ENCODE measurements at places on chromosomes 6 and 20.

GRCh38 chr6:18323935-18324705, 59.8 kb upstream of the DEK start:
- peak; percentile 66 for DNase-seq

DNA sequence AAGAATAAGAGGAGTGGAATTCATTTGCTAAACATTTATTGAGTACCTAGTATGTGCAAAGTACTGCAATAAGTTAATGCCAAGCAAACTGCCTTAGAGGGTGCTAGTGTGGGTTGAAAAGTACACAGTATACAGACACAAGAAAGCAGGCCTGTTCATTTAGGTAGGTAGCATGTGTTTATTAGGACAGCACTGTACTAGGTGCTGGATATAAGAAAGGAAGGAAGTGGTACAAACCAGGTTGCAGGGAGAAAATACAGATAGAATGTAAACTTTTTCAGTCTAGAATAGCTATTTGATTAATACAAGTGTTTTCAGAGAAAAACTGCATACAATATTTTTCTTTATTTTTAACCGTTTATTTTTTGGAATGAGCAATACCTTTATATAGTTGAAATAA, 68.1 kb downstream of the PHF20 start:
- DNase-seq = no peak

GRCh38 chr6:46651816-46652215, 802 bp downstream of the CYP39A1 start:
- DNase-seq = no peak

DNA sequence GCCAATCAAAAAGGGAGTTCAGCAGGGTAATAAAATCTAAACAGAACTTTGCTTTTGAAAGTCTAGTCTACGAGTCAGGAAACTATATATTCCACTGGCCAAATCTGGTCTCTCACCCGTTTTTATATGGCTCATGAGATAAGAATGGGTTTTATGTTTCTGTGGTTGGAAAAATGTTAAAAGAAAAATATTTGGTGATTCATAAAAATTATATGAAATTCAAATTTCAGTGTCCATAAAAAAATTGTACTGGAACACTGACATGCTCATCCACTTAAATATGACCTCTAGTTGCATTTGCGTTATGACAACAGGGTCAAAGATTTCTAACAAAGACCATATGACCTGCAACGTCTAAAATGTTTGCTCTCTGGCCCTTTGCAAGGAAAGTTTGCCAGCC, 22.3 kb upstream of the LAMP5 start:
- DNase-seq = no peak

DNA sequence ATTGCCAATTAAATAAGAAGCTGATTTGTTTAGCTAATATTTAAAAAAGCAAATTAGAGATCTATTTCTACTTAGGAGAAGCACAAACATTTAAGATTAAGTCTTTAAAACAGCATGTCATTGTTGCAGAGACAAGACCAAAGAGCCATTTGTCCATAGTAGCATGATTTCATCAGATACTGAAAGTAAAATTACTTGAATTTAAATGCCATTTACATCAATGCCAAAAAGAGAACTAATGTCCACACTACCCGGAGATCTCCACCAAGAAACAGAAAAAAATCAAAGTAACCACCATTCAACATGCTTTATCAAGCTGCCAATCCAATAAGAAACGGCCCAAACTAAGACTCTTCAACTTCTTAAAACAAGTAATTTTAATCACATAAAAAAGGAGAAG, 15.7 kb downstream of the AURKA start:
- DNase-seq = no peak

- no peak for DNase-seq
These were observed 138.3 kb upstream of the HMGN3 start for GRCh38 chr6:79372757-79373156.

DNA sequence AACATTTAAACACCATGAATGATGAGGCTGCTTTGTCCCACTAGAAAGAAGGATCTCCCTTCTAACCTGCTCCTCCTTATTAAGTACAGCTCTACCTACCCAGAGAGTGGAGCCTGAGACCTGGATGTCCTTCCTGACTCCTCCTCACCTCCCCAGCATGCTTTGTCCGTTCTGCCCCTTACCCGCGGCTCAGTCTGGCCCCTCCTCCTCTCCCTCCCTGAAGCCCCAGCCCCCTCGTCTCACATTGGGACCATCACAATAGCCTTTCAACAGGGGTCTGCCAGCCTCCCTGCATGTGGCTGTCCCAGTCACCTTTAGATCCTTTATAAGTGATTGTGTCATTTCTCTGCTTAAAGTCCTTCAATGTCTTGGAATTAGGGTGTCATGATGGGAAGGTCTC, 72.5 kb downstream of the DZANK1 start:
- DNase-seq = no peak

- no peak for DNase-seq
These were observed 28.0 kb upstream of the PHACTR3 start for GRCh38 chr20:59576216-59576953.

GRCh38 chr20:11551479-11551878, 366.2 kb upstream of the BTBD3 start:
- DNase-seq = no peak

- peak; percentile 37 for DNase-seq
These were observed 47.8 kb downstream of the ARHGAP40 start for GRCh38 chr20:38649275-38649891.

- peak; percentile 37 for DNase-seq
These were observed 162.4 kb downstream of the ID4 start for GRCh38 chr6:19999319-20000191.

- DNase-seq = no peak
These were observed 141.9 kb upstream of the NEDD9 start for GRCh38 chr6:11374036-11375010.

DNA sequence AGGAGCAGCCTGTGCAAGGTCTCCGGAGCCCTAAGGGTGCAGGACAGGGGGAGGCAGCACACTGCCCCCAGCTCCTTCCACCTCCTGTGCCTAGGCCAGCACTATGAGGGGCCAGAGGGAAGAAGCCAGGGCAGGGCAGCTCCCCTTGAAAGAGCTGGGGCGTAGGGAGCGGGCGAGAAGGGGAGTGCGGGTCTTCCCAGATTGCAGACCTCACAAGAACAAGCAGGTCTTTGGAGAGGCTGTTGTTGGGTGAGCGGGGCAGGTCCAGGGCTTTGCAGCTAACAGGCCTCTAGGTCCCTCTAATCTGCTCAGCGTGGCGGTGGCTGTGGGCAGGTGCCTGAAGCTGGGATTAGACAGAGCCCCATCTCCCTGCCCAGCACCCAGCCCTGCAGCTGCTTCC, 22.4 kb upstream of the CST1 start:
- no peak for DNase-seq

All from NCI-H2081 (cell line).